ENCODE measurements at places on chromosomes 7 and 10.

DNA sequence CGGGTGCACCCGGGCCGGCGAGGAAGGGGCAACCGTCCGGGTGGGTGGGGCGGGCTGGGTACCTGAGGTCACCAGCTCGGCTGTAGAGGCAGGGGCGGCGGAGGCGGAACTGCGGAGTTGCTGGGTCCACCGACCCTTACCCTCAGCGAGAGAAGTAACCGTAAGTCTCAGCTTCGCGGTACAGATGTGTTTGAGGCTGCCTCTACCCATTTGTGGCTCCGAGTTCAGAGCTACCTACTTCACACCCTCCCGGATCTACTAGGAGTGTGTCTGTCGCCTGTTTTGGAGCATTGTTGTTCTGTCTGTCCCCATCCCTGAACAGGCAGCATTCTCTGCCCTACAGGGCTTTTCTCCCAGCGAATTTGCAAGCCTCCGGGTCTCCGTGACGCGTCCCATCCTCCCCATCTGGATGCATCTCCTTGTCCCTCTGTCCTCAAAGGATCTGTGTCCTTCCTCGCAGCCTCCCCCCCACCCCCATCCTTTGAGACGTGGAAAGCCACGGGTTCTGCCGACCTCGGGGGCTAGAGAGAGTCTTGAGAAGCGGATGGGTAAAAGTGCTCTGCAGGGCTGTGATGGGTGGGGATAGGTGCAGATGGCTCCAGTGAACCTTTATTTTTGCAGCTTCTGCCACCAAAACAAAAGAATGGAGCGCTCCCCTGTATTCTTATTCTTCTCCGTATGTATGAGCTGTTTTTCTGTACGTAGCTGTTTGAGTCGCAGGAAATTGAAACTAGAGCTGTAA is 757 bp downstream of the ANKIB1 start:
- DNase-seq = peak; percentile 41

- no peak for DNase-seq
Observed at GRCh38 chr7:98185101-98185500, 26.1 kb upstream of the BHLHA15 start.

DNA sequence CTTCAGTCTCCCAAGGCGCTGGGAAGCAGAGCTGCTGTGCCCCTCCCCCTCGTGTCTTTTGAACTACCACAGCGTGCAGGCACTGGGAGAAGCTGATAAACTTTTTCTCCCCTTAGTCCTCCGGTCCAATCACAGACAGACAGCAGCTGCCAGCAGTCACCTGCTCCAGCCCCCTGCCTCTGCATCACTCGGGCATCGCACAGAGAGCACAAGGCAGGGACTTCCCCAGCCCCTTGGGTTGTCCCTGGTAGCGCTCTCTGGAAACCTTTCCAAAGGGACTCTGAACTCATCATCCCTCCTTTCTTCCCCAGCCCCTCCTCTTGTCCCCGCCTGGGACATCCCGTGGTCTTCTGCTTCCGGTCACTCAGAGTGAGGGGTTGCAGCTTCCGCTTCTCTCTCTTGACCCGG is 1.4 kb upstream of the NEUROG3 start:
- no peak for DNase-seq

DNA sequence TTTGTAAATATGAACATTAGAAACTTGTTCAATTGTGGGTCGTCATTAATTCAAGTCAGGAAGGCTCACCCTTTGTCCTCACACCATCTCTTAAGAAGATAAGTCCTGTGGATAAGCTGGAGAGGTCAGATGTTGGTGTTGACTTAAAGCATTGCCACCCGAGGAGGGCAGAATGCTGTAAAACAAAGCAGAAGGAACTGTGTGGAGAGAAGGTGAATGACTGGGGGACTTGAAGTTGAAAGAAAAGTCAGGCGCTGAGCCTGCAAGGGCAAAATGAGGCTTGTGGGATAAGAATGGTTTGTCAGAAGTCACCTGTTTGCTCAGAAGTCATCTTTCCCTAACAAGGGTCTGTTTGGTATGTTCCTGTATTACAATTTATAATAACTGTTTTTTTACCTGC is 9.1 kb downstream of the RPA3 start:
- DNase-seq = no peak

DNA sequence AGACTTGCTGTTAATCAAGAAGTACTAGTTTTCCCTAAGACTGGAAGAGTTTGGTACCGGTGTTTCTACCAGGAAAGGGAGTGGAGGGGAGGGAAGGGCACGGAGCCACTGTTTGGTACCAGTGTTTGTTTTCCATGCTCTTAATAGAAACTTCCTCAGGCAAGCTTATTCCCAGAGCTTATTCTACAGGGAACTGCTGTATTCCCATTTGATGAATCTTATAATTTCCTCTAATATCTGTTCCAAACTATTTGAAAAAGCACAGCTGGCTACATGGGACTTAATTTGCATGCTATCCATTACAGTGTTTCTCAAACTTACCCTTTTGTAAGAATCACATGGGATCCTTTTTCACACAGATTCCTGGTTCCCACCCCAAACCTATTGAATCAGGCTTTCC is 23.7 kb downstream of the SLC26A4 start:
- DNase-seq = no peak

DNA sequence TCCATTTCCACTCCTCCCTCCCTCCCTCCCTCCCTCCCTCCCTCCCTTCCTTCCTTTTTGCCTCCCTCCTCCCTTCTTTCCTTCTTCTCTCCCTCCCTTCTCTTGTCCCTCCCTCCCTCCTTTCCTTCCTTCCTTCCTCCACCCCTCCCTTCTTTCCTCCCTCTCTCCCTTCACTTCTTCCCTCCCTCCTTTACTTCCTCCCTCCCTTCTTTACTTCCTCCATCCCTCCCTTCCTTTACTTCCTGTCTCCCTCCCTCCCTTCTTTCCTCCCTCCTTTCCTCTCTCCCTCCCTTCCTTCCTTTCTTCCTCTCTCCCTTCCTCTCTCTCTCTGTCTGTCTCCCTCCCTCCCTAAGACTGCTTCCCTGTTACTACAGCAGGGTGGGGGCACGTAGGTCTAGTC is 598.6 kb upstream of the FOXK1 start:
- DNase-seq = no peak

GRCh38 chr7:26180792-26181198 is 19.8 kb downstream of the HNRNPA2B1 start:
- DNase-seq = no peak

DNA sequence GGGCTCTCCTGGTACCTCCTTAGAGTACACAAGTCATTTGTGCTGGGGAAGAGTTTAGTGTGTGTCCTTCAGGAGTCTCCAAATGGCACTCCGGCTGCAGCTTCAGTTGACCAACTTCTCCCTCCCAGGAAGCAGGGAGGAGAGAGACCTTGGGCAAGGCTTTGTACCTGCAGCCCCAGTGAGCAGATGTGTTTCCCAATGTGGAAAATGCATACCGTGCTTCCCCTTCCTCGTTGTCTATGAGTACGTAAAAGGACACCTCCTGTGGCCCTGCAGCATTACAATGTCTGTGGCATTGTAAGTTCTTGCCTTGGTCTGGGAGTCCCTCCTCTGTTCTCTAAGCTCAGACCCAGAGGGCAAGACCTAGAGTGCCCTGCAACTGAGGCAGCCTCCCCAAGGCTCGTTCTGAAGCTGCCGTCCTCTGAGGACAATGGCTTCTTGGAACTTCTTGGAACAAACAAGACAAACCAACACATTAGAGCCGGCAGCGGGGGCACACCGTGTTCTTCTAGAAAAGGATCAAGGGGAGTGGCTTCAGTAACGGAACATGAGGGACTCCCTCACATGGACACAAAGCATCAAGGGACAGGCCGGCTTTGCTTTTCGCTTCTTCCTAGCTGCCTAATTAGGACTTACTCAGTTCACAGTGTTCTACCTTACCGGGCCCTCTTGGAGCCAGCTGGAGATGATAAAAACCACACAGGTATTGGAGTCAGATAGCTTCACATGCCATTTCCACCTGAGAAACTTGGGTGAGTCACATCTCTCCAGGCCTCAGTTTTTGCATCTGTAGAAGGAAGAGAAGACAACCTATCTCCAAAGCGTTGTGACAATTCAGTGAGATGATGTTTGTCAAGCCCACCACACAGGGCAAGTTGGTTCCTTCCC is 20.9 kb upstream of the PPA1 start:
- DNase-seq = no peak

GRCh38 chr7:154965014-154965413 is 37.9 kb downstream of the PAXIP1 start:
- no peak for DNase-seq

DNA sequence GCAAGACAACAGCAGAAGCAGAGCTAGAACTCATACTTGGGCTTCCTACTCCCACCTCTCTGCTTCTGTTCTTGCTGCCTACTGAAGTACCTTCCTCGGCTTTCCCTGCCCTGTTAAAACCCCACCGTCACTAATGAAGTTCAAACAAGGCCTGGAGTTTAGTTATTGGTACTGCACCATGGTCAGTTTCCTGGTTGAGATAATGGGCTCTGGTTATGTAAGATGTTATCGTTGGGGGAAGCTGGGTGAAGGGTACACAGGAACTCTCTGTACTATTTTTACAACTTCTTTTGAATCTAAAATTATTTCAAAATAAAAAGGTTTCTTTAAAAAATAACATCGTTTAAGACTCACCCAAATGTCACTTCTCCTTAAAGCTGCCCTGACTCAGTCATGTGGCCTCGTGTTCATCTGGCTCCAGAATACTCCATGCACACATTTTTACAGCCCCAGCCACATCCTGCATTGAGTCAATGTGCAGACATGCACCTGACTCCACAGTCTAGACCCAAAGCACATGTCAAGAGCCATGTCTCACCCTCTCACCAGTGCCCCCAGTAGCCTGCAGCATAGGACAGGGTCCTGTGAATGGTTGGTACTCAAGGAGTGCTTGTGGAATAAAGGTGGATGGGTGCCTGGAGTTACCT is 36.9 kb upstream of the AQP1 start:
- no peak for DNase-seq

- peak; percentile 15 for DNase-seq
Observed at GRCh38 chr7:158353606-158354570, 233.7 kb downstream of the PTPRN2 start.

DNA sequence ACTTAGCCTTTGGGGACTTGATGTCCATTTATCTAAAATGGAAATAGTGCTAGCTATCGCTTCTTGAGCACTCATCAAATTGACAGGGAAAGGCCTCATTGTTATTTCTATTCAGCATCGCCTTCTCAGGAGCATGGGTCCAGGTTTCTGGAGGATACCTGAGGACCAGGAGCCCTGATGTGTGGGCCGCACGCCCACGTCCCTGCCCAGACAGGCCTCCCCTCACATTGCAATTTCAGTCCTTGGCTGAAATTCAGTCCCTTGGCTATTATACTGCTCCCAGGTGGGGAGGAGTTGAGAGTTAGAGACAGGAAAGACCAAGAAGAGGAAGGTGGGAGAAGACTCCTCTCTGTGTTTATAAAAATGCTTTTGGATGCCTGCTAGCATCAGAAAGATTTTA is 38.9 kb downstream of the GPRIN2 start:
- no peak for DNase-seq

DNA sequence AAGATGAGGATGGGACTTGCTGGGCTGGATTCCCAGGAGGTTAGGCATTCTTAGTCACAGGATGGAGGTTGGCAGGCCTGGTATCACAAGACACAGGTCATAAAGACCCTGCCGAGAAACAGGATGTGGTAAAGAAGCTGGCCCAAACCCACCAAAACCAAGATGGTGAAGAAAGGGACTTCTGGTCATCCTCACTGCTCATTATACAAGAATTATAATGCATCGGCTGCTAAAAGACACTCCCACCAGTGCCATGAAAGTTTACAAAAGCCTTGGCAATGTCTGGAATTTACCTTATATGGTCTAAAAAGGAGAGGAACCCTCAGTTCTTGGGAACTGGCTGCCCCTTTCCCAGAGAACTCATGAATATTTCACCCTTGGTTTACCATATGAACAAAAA is 345.5 kb upstream of the POM121L12 start:
- DNase-seq = no peak

DNA sequence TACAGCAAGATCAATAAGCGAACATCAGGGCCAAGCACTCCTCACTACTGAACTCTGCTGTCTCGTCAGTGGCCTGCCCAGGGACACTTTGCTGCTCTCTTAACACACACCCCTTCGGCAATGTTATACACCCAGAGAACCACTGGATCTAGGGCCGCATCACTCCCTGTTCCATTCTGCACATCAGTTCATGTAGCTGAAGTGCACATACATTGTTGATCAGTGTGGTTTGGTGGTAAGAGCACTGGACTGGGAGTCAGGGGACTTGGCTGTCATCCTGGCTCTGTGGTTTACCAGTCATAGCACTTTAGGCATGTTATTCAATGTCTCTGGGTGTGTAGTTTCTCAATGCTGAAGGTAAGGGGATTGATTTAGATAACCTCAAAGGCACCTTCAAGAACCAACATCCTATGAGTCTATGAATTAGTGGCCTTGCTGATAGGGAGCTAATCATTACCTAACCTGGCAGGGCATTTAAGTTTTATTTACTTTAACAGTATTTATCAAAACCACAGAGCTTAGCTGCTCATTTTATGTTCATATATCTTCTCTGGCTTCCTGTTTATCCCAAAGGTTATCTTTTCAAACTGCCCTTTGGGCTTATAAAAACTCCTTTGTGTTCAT is 24.8 kb downstream of the DUSP5 start:
- DNase-seq = no peak

DNA sequence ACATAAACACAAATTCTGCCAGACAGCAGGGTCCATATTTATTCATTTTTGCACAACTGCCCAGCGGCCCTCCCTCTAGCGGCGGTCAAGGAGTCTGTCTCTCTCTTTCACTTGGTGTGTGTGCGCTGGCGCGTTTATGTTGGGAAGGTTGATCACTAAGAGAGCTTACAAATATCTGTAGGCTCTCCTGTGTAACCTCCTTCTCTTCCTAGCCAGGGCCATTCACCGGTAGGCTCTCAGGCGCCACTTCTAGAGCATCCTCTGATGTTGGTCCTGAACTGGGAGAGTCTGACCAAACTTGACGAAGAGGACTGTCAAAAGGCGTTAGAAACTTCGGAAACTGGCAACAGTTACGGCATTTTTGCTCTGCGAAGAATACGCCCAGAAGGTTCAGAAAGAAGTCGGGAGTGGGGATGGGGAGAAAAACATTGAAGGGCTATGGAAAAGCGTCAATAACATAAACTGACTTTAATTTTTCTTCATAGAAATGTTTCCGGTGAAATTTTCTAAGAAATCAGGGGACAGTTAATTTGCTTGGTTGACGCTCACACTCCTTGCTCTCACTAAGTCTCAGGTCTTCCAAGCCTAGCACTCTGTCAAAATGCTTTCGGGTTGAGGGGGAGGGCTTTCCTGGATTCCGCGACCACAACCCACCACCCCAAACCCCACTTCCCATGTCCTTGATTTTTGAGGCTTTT is 731.1 kb downstream of the ZWINT start:
- DNase-seq = peak; percentile 5

DNA sequence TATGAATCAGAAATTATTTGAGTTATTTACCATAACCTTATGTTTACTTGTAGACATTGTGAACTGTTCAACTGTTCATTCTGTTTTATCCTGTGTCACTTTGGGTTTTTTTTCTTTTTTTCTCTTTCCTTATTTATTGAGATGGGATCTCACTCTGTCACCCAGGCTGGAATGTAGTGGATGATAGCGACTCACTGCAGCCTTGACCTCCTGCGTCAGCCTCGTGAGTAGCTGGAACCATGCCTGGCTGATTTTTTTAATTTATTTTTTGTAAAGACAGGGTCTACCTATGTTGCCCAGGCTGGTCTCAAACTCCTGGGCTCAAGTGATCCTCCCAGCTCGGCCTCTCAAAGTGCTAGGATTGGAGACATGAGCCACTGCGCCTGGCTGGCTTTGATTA is 97.1 kb downstream of the CSTF2T start:
- DNase-seq = no peak

All from cerebellar cortex (tissue), 1 donor.